CD4-positive, CD25-positive, alpha-beta regulatory T cell (primary cell): ENCODE measurements at places on chromosomes 6 and 20. TPM values are rescaled to one million over a fixed set of nuclear protein-coding genes. Genes with fewer than 3 reads are reported as not detected.

DNA sequence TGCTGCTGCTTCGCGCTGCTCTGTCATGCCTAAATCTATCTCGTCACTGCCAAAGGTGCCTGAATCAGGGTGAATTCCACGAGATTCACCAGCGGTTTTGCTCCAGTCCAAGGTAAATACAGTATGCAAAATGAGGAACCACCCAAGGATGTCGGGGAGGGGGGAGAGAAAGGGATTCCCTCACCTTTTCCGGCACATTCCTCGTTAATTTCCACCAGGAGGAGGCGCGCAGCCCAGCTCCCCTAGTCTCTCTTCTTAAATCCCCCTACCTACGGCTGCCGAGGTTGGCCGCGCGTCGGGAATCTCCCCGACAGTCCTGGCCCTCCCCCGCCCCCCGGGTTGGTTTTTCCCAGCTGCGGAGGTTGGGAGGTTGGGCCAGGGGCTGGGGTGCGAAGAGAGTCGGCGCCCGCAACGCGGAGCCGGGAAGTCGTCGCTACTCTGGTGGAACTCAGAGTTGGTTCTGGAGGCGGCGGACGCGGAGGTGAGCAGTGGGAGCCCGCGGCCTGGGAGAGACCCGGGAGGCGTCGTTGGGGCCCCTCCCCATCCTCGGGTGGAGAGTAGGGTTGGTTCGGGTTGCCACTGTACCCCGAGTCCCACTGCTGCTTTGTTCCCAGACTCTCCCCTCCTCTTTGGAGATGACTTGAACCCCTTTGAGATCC is at the start of gene TPBG:
Gene TPBG (plus strand): TSS at position 390 of the 659 bp plus-strand sequence. CDS start 1,145 bp downstream, outside the sequence.
- no peak for DNase-seq
- no peak within 1 kb of the TSS for H3K4me3 ChIP-seq
- H3K27ac ChIP-seq: no peak within 1 kb of the TSS
- H3K27me3 ChIP-seq: peaks cover 40% of the 10 kb centered on the region
- no peaks in the 10 kb centered on the region for H3K36me3 ChIP-seq

GRCh38 chr6:110654096-110654820 is 161.0 kb downstream of the CDK19 start:
- peaks cover 6% of the 10 kb centered on the region for H3K4me1 ChIP-seq
- no peaks in the 10 kb centered on the region for H3K36me3 ChIP-seq
- H3K4me3 ChIP-seq: no peak overlapping the region
- H3K27ac ChIP-seq: no peak overlapping the region

GRCh38 chr6:23647045-23647444 is 479.0 kb upstream of the NRSN1 start:
- H3K27ac ChIP-seq: no peak overlapping the region
- no peaks in the 10 kb centered on the region for H3K36me3 ChIP-seq
- no peak overlapping the region for H3K4me3 ChIP-seq
- no peak for DNase-seq
- no peaks in the 10 kb centered on the region for H3K4me1 ChIP-seq

- H3K27ac ChIP-seq: no peak overlapping the region
- no peak overlapping the region for H3K4me3 ChIP-seq
- H3K4me1 ChIP-seq: no peaks in the 10 kb centered on the region
- DNase-seq: no peak
- no peaks in the 10 kb centered on the region for H3K27me3 ChIP-seq
- no peaks in the 10 kb centered on the region for H3K36me3 ChIP-seq
These were observed 416.5 kb upstream of the PLCB4 start for GRCh38 chr20:8652396-8652795.

- no peaks in the 10 kb centered on the region for H3K36me3 ChIP-seq
- no peak for DNase-seq
- no peak overlapping the region for H3K4me3 ChIP-seq
- H3K27me3 ChIP-seq: no peaks in the 10 kb centered on the region
- no peak overlapping the region for H3K27ac ChIP-seq
These were observed 308.5 kb upstream of the POU3F2 start for GRCh38 chr6:98525860-98526259.

DNA sequence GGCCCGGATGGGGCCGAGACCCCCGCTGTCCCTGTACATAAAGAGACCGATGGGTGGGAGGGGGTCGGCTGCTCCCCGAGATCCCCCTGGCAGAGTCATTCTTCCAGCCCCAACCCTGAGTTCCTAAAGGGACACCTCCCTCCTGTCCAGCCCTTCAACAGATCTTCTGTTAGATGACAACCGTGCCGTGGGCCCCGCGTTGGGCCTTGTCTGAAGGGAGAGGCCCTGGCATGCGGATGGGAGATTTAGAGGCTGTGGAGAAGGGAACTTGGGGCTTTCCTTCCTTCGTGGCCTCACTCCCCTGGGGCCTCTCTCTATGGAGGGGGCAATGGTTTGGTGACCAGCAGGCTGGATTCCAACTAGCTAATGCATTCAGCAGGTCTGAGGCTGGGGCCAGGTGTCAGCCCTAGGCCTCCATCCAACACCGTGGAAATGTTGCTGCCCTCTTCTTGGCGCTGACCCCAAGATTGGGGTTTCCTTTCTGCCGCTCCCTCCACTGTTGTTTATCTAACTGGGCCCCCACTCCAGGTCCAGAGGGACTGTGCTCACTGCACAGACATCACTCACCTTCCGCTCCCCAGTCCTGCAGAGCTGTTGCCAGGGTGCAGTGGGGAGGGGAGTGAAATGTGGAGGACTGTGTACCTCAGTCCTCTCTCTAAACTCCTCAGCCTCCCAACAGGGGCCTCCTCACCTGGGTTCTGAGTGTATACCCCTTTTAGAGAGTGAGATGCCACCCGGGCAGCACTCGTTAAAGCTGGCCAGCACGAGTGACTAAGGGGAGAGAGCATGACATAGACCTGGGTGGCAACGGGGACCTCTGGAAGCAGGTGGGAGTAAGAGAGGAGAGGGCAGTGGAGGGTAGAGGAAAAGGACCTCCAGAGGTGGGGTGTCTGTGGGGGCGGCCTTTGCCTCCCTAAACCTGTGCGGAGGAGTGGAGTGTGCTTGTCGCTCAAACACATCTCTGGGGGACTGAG is 6.7 kb downstream of the TMEM151B start:
- no peak overlapping the region for H3K4me3 ChIP-seq
- no peak overlapping the region for H3K27ac ChIP-seq
- no peaks in the 10 kb centered on the region for H3K36me3 ChIP-seq
- peaks cover 9% of the 10 kb centered on the region for H3K4me1 ChIP-seq

GRCh38 chr6:96836631-96837080 is 621 bp downstream of the GPR63 start:
- peaks cover 18% of the 10 kb centered on the region for H3K4me1 ChIP-seq
- H3K27ac ChIP-seq: no peak overlapping the region
- H3K27me3 ChIP-seq: peaks cover 29% of the 10 kb centered on the region

DNA sequence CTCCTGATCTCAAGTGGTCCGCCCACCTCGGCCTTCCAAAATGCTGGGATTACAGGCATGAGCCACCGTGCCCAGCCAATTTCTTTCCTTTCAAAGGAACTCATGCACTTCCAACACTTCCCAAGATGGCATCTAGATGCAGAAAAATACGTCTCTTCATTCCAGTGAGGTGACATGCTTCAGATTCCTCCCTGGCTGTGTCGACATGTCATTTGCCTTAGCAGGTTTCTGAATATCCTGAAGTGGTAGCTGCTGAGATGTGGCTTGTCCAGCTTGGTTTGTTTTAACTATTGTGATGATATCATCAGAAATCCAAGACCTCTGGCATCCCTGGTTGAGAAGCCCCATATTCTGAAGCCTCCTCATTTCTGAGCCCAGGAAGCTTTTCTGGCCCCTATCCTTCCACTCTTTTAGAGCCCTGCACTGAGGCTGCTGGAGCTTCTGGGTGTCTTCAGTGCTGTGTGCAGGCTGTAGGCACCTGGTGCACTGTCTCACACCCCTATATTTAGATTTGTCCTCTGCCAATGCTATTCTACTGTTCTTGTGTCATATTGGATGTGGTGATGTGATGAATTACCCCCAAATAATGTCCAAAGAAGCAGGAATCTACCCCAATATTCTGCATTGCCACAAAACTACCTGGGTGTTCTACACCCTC is 73.3 kb upstream of the E2F3 start:
- no peaks in the 10 kb centered on the region for H3K4me1 ChIP-seq
- H3K4me3 ChIP-seq: no peak overlapping the region
- H3K36me3 ChIP-seq: no peaks in the 10 kb centered on the region
- no peak overlapping the region for H3K27ac ChIP-seq
- peaks cover 3% of the 10 kb centered on the region for H3K27me3 ChIP-seq

- H3K36me3 ChIP-seq: peaks cover 6% of the 10 kb centered on the region
- no peak overlapping the region for H3K4me3 ChIP-seq
- peaks cover 3% of the 10 kb centered on the region for H3K4me1 ChIP-seq
- no peak for DNase-seq
- H3K27ac ChIP-seq: no peak overlapping the region
These were observed 7.2 kb downstream of the CDS2 start for GRCh38 chr20:5133998-5134397.

DNA sequence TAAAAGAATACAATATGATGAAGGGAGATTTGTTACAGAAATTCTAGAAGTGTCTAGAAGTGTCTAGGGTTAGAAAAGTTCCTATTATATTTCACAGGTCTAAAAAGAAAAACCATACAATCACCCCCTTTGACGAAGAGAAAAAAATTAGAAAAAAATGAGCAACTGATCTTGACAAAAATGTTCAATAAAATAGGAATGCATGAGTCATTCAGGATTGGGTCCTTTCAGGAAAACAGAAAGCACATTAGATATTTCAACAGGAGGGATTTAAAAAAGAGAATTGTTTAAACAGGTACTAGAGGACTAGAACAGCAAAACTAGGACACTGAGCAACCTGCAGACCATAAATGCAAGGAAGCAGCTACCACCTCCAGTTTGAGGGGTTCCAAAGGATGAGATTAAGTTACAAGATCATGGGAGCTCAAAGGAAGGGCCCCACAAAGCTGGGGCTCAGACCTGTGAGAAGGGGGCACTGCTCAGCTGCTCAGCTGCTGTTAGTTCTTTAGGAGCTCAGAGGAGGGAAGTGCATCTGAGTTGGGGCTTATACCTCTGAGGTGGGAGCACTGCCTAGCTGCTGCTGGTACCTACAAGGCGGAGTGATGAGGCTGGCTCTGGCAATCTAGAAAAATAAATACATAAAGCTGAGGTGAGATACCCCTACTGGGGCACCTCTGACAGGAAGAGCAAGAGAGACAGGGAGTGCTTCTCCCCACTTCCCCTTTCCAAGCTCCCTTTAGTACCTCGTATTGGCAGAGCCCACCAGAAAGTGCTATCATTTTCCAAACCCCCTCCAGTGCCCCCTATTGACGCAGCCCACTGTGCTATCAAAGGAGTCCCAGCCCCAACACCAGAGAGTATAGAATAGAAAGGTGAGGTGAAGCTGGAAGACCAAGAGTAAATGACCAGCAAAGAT is 27.1 kb upstream of the BEND6 start:
- no peak for DNase-seq
- no peak overlapping the region for H3K4me3 ChIP-seq
- H3K36me3 ChIP-seq: no peaks in the 10 kb centered on the region
- H3K27ac ChIP-seq: no peak overlapping the region
- no peaks in the 10 kb centered on the region for H3K4me1 ChIP-seq

DNA sequence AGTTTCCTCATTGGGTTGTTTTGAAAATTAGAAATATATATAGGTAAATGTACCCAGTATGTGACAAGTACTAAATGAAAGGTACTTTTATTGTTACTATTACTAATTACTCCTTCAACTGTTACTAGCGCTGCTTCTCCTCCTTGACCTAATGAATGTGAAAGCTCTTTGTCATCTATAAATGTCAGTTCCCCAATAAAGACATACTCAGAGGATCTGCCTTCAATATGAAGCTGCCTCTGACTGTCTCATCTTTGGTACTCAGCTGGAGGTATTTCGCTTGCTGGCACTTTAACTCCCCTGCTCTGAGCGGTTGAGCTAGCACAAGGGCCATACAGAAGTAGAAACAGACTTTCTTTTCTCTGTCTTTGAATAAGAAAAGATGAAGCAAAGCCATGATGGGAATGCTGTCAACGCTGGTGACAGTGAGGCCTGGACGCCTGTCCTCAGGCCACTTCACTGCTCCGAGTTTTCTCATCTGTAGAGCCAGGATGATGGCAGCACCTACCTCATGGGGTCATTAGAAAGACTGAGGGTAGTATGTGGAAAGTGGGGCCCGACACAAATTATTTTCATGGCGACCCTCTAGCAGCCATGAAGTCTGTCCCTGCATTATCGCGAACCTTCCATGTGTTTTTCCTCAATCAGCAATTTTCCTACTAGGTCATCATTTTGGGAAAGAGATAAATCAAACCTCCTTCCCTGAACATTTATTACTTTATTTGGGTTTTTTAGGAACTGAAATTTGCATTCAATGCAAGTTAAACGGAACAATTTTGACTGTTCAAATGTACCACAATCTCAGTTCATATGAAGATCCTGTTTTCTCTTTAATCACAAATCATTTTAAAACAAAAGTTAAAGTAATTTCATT is 55.9 kb upstream of the SNX9 start:
- no peaks in the 10 kb centered on the region for H3K27me3 ChIP-seq
- no peak for DNase-seq
- H3K4me1 ChIP-seq: peaks cover 52% of the 10 kb centered on the region
- H3K4me3 ChIP-seq: no peak overlapping the region
- no peaks in the 10 kb centered on the region for H3K36me3 ChIP-seq

- H3K4me1 ChIP-seq: no peaks in the 10 kb centered on the region
- H3K4me3 ChIP-seq: no peak overlapping the region
- DNase-seq: no peak
- no peaks in the 10 kb centered on the region for H3K27me3 ChIP-seq
- H3K27ac ChIP-seq: no peak overlapping the region
These were observed 147.0 kb downstream of the SOX4 start for GRCh38 chr6:21740376-21741124.

GRCh38 chr6:63447134-63447533 is 125.1 kb upstream of the LOC128125822 start:
- DNase-seq: no peak
- H3K4me3 ChIP-seq: no peak overlapping the region
- no peak overlapping the region for H3K27ac ChIP-seq
- no peaks in the 10 kb centered on the region for H3K36me3 ChIP-seq
- no peaks in the 10 kb centered on the region for H3K4me1 ChIP-seq
- no peaks in the 10 kb centered on the region for H3K27me3 ChIP-seq

DNA sequence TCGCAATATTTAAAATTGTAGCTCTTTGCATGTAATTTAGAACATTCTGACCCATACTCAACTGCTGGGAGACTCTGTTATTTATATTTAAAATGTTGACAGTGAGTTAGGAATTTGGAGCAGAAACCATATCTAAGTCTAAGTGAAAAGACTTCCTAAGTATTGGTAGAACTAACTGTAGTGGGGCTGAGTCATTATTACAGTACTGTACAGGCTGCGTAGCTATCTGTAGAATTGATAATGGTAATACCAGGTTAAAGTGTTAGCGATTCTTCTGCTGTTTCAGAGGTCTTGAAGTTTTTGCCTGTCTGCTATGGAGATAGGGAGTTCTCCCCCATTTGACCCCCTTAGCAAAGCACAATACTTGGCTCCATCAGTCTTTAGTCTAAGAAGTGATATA is 3.6 kb downstream of the TOP1 start:
- H3K36me3 ChIP-seq: no peaks in the 10 kb centered on the region
- H3K4me3 ChIP-seq: peak overlapping the region; percentile 94
- H3K27me3 ChIP-seq: no peaks in the 10 kb centered on the region
- H3K4me1 ChIP-seq: peaks cover 54% of the 10 kb centered on the region

The GCNT2 gene
- 1.9 TPM for polyA plus RNA-seq

The EYA2 gene
- polyA plus RNA-seq: not detected

The ABHD16B gene
- polyA plus RNA-seq: 0.21 TPM
